MCF 10A (cell line): ENCODE measurements at places on chromosomes 7 and 10. TPM values are rescaled to one million over a fixed set of nuclear protein-coding genes. Genes with fewer than 3 reads are reported as not detected.

PVRIG gene
- total RNA-seq: 0.74 TPM in 1 of 2 replicates, not detected in the other

HOXA4 gene
- total RNA-seq: 2.6 and 3.7 TPM in 2 replicates

UMAD1 gene
- 7.1 and 11.1 TPM in 2 replicates for total RNA-seq

- peak overlapping the region; percentile 92 for H3K27ac ChIP-seq
- DNase-seq: peak; percentile 77
- H3K27me3 ChIP-seq: no peaks in the 10 kb centered on the region
These were observed 34.3 kb downstream of the HTRA1 start for GRCh38 chr10:122495406-122496340.

DNA sequence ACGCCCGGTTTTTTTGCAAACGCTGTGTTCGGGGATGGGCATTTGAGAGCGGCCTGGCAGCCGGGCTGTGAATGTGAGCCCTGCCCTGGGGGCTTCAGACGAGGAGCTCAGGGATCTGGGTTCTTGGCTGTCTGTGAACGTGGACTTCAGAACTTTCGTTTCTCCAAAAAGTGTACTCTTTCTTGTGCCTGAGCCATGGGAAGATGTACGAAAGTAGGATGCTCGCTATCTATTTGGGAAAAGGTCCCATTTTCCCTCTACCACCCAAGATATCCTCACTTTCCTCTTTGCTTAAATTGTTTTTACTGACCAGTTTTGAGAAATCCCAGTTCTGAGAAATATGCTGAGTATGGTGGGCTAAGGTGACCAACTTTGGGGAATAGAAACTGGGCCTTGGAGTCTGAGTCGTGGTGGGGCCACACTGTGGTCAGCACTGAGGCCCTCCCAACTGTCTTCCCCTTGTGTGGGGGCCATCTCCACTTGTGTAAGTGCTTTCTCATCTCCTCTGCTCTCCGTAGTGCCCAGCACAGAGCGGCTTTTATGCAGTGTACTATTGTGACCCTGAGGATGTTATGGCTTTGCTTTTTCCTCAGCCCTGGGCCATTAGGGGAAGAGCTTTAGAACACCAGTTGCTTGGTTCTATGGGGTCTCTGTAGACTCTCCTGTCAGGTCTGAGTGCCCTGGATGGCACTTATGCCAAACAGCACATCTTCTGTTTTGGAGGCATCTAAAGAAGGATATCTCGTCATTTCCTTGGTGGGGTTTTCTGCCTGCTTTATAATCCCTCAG lies 918 bp downstream of the DBNL start:
- H3K4me1 ChIP-seq: peaks cover 26% of the 10 kb centered on the region
- DNase-seq: peak; percentile 55
- H3K4me3 ChIP-seq: peak overlapping the region; percentile 78
